ENCODE measurements at places on chromosomes 11 and 22.

- no peak for DNase-seq
These were observed 103.5 kb upstream of the OR5AK2 start for GRCh38 chr11:56885177-56885576.

- DNase-seq, result no peak
These were observed 12.9 kb downstream of the SFI1 start for GRCh38 chr22:31509061-31509762.

DNA sequence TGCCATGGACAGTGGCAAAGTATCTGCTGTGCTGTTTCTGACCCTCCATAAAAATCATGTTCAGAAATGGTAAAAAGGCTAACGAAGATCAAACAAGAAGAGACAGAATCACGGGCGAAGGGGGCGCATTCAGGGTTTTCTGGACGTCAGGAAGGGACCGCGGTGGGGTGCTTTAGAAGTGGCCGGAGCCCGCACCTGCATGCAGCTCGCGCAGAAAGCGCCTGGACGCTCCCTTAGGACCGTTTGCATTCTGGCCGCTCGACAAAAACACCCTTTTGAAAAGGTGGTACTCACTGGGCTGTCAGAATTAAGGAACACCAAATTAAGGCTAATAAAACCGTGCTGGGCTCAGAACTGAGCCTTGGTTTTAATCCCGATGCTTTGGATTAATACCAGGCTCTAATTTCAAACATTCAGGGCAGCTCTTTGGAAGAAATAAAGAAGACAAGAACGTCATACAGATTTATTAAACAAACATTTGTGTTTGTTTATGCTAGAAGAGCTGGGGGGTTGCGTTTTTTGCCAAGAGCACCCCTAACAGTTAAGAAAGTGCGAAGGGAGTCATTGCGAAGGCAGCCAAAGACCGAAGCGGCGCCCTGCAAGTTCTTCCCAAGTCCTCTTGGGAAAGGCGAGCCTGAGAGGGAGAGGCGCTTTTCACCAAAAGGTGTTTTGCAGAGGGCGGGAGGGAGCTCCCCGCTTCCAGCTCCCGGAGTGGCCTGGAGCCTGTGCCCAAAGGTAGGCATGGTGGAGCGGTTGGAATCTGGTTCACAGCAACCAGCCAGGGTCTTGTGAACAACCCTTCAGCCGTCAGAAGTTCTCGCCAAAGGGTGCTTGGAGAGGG lies 47.7 kb upstream of the DBX1 start:
- DNase-seq, result no peak

- no peak for DNase-seq
These were observed 81.8 kb downstream of the KCNC1 start for GRCh38 chr11:17816232-17816931.

DNA sequence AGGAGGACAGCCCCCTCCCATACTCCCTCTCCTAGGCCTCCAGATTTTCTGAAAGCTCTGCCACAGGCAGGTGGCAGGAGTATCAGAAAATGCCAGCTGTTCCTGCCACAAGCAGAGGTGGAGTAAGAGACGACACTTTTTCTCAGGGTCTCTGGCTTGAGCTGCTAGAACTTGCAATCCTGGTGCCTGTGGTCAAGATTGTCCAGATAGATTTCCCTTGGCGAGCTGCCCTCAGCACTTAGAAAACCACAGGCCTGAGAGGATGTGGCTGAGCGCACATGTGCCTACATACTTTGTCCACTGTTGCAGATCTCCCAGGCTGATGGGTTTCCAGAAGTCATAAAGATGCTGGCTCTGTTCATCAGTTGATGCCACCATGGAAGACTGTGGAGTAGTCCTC lies 65.7 kb upstream of the NAV2 start:
- no peak for DNase-seq

GRCh38 chr22:49660794-49661781 lies 166.6 kb downstream of the BRD1 start:
- no peak for DNase-seq

GRCh38 chr11:44301564-44302271 lies 8.2 kb downstream of the ALX4 start:
- no peak for DNase-seq

DNA sequence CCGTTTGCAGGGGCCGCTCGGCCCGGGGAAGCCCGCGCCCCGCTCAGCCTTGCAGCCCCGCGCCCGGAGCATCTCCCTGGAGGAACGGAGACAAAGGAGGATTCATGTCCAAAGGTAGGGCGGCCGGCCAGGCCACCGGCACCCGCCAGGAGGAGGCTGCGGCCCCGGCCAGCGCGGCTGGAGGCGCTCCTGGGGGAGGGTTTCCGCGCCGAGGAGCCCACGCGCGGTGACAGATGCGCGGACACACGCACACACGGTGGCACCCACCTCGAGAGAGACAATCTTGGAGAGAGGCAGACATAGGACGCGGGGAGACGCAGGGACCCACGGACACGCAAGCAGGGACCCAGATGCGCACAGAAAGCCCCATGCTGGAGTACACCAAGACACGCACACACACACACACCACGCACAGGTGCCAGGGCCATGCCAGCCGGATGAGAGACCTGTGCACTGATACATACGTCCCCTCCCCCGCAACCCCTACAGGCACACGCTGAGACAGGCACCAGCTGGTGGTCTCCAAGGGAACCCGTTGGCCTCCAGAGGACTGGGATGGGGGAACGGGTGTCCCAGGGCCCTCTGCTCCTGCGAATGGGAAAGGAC lies 7.8 kb downstream of the SEPTIN3 start:
- DNase-seq, result no peak

DNA sequence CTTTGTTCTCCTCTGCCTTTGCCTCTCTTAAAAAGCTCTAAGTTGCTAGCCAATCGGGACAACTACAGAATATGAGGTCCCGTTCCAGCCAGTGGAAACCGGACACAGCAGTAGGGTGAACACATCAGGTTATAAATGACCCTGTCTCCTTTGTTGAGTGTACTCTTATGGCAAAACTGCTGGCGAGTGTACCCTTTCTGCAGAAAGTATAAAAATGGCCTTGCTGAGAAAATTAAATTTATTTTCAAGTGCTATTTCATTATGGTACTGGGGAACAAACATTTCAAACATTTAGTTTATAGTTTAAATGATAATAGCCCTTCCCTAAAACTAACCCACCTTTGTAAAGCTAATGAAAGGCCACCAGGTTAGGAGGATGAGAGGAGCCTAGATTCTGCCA lies 6.0 kb upstream of the LGALS12 start:
- no peak for DNase-seq

DNA sequence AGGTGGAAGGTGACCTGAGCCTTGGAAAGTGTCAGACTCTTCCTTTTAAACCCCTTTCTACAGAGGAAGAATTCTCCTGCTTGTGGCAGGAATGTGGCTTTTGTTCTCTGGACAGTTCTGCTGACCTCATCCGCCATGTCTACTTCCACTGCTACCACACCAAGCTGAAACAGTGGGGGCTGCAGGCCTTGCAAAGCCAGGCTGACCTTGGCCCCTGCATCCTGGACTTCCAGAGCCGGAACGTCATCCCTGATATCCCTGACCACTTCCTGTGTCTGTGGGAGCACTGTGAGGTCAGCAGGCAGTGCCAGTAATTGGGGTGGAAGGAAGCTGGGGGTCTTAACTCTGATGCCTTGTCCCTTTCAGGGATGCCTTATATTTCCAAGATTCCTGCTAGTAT lies 9.3 kb downstream of the HINFP start:
- no peak for DNase-seq

DNA sequence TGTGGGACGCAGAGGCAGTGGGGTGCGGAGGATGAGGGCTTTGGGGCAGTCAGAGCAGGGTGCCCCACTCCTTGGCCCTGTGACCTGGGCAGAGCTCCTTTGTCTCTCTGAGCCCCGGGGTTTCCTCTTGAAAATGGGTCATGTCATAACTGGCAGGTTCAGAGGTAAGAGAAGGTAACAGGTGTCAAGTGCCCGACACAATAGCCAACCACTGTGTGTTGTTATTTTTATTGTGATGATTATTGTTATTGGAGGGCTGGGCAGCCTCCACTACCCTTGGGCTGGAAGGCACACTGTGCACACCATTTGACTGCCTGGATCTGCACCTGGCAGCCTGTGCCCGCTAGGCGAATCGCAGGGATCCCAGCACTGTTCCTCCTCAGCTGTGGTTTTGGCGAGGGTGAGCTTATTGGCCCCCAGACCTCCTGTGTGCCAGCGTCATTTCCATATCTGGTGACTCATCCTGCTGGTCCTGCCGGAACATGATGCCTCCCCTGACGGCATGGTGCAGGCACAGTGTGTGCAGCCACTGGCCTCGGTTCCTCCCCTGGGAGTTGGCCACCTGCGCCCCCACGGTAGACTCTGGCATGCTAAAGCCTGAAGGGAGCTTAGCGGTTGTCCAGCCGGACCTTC lies 15.4 kb upstream of the SOX10 start:
- DNase-seq, result no peak

- DNase-seq, result no peak
These were observed 137.6 kb downstream of the MAML2 start for GRCh38 chr11:96205460-96205809.

GRCh38 chr11:116730601-116731000 lies 42.2 kb downstream of the BUD13 start:
- DNase-seq, result no peak

- DNase-seq, result peak; percentile 35
These were observed 324.4 kb downstream of the NTM start for GRCh38 chr11:131694526-131695424.

- no peak for DNase-seq
These were observed 2.9 kb upstream of the ARFGAP2 start for GRCh38 chr11:47179655-47179991.

- DNase-seq, result no peak
These were observed 3.8 kb upstream of the INCENP start for GRCh38 chr11:62120001-62120400.

DNA sequence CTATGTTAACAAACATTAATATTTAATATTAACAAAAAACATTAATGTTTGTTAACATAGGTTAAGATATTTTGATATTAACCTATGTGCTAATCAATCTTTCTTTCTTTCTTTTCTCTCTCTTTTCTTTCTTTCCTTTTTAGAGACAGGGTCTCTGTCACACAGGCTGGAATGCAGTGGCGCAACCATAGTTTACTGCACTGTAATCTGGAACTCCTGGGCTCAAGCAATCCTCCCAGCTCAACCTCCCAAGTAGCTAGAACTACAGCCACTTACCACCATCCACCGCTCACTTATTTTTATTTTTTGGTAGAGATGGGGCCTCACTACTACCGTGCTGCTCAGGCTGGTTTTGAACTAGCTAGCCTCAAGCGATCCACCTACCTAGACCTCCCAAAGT lies 13.2 kb downstream of the SIK3 start:
- no peak for DNase-seq

DNA sequence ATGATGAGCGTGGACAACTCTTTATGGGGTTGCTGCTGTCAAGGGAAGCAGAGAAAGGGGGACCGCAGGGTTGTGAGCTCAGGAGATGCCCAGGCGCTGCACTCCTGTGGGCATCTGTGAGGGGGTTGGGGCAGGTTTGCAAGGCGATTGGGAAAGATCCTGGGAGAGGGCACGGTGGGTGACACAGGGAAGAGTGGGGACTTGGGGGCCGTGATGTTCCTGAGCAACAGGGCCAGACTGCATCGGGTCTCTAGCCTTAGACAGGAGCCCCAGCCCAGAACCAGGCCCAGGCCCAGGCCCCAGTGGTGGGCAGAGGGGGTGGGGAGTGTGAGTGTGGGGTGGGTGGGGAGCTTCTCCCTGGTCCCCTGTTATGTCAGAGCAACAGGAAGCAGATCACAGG lies 38.3 kb downstream of the CSF2RB start:
- no peak for DNase-seq

- DNase-seq, result no peak
These were observed 18.1 kb downstream of the CSRP3 start for GRCh38 chr11:19183646-19184045.

- no peak for DNase-seq
These were observed 11.1 kb downstream of the GTPBP1 start for GRCh38 chr22:38716826-38717225.

DNA sequence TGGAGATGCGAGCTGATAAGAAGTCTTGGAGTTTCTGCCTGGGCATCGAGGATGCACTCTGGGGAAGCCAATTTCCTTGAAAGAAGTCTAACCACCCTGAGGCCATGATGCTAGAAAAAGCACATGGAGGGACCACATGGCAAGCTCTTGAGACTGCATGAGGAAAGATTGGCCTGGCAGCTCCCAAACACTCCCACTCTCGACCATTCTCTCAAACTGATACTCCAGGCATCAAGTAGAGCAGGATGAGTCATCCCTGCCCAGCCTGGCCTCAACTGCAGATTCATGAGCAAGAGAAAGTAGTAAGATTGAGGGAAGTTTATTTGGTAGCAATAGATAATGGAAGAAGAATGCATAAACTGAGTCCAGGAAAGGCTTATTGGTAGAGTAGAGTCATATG lies 194.3 kb downstream of the KIF18A start:
- no peak for DNase-seq

GRCh38 chr11:15690320-15690719 lies 575.6 kb downstream of the INSC start:
- DNase-seq, result no peak

DNA sequence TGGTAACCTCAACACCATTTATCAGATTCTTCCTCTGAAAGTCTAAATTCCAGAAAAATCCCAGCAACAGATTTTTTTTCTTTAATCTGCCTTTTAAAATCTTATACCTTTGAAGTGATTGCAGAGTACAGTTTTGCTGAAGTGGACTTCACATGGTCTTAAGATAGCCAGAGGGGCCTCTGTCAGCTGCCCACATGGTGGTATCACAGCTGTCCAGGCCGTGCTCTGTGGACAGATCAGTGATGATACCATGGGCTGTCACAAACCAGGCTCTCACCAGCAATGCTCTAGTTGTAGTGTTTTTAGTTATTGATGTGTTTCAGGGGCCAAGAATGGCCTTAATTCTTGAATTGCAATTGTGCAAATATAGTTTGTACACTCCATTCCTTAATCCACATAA lies 44.0 kb downstream of the PARVA start:
- no peak for DNase-seq

GRCh38 chr11:62024936-62025486 lies 57.6 kb upstream of the FTH1 start:
- DNase-seq, result no peak

- DNase-seq, result no peak
These were observed 5.2 kb downstream of the FXYD2 start for GRCh38 chr11:117819096-117820040.

DNA sequence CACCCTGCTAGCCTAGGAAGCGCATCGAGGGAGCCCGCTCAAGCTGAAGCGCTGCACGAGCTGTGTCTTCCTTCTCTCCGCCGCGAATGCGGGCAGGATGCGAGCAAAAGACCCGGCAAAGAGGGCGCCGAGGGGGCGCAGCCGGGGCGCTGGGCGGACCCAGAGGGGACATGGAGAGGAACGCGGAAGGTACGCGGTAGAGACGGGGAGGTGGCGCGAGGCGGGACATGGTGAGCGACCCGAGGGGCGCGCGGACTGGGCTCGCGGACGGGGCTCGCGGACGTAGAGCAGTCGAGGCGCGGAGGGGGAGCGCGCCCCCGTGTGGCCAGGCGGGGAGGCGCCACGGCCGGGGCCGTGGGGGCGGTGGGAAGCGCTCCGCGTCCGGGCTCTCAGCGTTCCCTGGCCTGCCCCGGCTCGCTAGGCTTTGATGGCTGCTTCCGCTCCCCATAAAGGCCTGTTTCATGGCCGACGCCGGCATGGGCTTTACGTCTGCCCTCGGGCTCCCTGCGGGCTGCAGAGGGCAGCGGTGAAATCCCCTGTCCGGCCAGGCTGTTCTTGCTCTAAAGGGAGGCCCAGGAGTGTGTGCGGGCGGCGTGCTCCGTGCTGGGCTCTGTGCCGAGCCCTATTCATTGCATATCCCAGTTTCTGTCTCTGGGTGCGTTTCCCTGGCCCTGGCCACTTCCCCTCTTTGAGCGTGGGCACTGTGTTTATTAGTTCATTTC lies 31.2 kb upstream of the TRIM29 start:
- no peak for DNase-seq

GRCh38 chr22:34490886-34491285 lies 570.6 kb upstream of the LARGE1 start:
- no peak for DNase-seq

All from T follicular helper cell (primary cell).